ENCODE measurements at places on chromosomes 13 and 19. TPM values are rescaled to one million over a fixed set of nuclear protein-coding genes. Genes with fewer than 3 reads are reported as not detected.

DNA sequence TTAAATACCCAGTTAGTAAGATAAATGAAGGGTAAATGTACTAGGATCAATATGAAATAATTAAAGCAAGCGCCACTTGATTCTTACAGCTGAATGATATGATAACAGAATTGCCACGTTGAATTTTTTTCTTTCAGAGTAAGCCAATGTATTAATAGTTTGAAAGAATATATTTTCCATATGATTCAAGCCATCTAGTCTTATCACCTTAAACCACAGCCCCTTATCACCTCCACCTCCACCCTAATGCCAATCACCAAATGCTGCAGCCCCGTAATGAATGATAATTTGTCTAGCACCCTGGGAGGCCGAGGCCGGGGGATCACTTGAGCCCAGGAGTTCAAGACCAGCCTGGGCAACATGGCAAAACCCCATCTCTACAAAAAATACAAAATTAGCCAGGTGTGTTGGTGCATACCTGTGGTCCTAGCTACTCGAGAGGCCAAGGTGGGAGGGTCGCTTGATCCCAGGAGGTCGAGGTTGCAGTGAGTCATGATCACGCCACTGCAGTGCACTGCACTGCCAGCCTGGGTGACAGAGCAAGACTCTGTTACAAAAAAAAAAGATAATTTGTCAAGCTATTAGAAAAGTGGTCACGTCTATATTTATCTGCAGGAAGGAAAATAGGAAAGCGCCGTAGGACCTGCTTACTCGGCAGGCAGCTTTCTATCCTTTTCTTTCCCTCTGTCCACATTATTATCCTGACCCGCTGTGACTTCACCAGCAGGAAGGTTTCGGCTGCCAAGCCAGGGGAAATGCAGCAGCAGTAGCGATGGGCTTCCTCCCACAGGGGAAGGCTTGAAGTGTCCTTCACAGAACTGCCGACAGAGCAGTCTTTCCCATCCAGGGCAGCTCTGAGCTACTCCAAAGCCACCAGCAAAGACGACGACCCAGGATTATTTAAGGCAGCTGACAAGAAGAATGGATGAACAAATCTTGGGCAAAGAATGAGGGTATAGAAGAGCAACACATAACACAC, 19.7 kb upstream of the CLN5 start:
- peaks cover 5% of the 10 kb centered on the region for H3K4me1 ChIP-seq
- H3K4me3 ChIP-seq, result no peak overlapping the region
- no peak for DNase-seq
- H3K36me3 ChIP-seq, result no peaks in the 10 kb centered on the region
- no peak overlapping the region for H3K27ac ChIP-seq

DNA sequence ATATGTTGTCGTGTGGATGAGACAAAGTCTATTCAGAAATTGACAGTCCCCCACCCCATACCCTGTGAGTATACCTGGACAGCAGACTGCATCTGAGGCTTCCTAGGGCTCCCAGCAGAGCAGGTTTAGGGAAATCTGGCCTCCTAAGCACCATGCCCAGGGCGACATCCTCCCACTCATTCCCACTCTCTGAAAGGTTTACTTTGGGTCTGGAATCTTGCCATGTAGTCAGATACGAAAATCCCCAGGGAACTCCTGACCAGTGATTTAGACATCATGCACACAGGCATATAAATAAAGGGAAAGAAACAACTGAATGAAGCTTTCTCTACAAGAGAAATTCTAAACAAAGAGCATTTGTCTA, 717 bp upstream of the NALCN start:
- no peak for DNase-seq
- peaks cover 40% of the 10 kb centered on the region for H3K27me3 ChIP-seq
- peak overlapping the region; percentile 70 for H3K4me3 ChIP-seq
- no peak overlapping the region for H3K27ac ChIP-seq
- no peaks in the 10 kb centered on the region for H3K4me1 ChIP-seq
- H3K36me3 ChIP-seq, result no peaks in the 10 kb centered on the region

Gene ZNF491
- 0.46 TPM for total RNA-seq

DNA sequence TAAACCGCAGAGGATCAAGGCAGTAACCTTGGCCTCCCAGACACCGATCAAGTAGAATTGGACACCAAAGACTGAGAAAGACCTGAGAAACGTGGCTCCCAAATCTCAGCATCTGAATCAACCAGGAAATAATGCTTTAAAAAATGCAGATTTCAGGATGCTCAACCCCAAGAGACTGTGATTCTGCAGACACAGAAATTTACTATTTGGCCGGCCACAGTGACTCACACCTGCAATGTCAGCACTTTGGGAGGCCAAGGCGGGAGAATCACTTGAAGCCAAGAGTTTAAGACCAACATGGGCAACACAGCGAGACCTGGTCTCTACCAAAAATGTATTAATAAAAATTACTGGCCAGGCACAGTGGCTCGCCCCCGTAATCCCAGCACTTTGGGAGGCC, 6.2 kb downstream of the ABCC4 start:
- H3K4me1 ChIP-seq, result peaks cover 29% of the 10 kb centered on the region
- peaks cover 5% of the 10 kb centered on the region for H3K36me3 ChIP-seq
- no peak overlapping the region for H3K4me3 ChIP-seq

GRCh38 chr13:51331354-51331861, 8.1 kb upstream of the SERPINE3 start:
- peaks cover 32% of the 10 kb centered on the region for H3K4me1 ChIP-seq
- peak overlapping the region; percentile 44 for H3K4me3 ChIP-seq
- H3K27ac ChIP-seq, result no peak overlapping the region
- H3K36me3 ChIP-seq, result no peaks in the 10 kb centered on the region
- peak; percentile 7 for DNase-seq

DNA sequence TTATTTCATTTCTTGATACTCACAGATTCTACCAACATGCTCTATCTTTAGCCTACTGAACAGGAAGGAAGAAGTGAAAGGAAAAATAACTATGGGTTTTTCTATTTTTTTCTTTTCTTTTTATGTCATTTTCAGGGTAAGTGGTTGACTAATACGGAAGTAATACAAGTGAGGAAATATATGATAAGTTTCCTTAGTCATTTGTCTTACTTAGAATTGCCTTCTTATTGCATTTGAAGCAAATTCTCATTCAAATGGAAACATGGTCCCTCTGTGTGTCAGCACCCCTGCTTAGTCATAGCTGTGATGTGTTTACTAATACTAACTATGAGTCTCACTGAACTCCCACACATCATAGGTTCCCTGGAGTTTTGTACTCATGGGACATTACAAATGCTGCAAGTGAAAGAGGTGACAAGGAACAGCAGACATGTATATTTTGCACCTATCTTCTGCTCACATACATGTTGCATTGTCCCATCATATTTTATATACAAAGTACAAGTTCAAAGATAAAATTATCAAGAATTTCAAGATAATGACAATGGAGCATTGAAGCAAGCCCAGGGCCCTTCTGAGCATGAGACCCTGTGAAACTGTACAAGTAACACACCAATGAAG, 60.1 kb downstream of the DCT start:
- peak overlapping the region; percentile 79 for H3K4me3 ChIP-seq
- peaks cover 42% of the 10 kb centered on the region for H3K36me3 ChIP-seq
- peak; percentile 64 for DNase-seq
- peak overlapping the region; percentile 99 for H3K27ac ChIP-seq

Gene NPHS1
- 0.74 TPM for total RNA-seq

DNA sequence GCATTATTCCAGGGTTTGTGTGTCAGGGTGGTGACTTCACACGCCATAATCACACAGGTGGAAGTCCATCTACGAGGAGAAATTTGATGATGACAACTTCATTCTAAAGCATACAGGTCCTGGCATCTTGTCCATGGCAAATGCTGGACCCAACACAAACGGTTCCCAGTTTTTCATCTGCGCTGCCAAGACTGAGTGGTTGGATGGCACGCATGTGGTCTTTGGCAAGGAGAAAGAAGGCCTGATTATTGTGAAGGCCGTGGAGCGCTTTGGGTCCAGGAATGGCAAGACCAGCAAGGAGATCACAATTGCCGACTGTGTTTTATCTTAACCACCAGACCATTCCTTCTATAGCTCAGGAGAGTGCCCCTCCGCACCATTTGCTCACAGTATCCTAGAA, 18.2 kb upstream of the SLC25A30 start:
- H3K27me3 ChIP-seq, result no peaks in the 10 kb centered on the region
- peaks cover 4% of the 10 kb centered on the region for H3K4me1 ChIP-seq
- no peak overlapping the region for H3K27ac ChIP-seq
- no peak for DNase-seq

GRCh38 chr13:35826626-35827254, 304.4 kb downstream of the DCLK1 start:
- peak; percentile 10 for DNase-seq
- no peaks in the 10 kb centered on the region for H3K27me3 ChIP-seq
